NCI-H1417 (cell line): ENCODE measurements at places on chromosomes 3 and 15.

- DNase-seq, result no peak
Measured at GRCh38 chr3:131341761-131342160, 39.8 kb upstream of the NUDT16 start.

DNA sequence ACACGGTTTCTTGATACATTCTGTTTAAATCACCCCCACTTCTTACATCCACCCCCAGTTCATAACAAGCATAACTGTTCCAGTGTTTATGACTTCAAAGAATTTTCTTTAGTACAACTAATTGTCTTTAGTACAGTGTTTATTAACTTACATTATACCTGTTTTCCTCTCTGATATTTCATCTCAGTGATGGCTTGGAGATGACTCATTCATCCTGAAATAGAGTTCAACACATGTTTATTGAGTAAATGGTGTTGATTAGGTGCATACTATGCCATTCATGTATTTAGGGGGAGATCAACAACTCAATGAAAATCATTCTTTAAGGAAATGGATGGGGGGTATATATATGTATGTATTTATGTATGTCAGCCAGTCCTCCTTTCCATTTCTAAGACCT lies 21.7 kb upstream of the UTS2B start:
- DNase-seq, result no peak

DNA sequence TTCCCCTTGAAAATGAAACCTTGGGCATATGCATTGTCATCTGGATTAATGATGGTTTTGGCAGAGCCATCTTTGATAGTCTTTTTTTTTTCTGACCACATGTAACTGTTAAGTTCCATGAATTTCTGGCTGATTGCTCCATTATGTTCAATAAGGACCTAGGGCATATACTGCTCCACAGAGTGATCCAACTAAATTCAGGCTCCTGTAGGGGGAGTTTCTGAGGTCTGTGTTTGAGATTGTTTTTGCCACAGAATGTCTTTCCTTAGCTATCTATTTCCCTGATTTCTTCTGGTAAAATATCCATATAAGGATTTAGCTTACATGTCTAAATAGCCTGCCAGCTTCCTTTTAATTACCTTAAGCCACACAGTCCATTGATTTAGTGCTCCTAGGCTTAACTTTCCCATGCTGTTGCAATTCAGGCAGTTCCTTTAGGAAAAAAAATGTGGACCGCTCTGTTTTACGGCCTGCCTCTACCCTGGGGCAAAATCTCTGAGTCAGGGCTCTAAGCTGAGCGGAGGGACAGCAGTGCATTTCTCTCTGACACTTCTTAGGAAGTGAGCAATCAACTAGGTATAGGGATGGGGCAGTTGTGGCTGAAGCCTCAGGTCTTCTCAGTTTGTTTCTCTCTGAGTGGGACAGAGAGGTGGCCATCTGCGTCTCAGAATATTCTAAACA lies 796.2 kb downstream of the NR2F2 start:
- DNase-seq, result no peak

- DNase-seq, result no peak
Measured at GRCh38 chr15:90407871-90408317, 19.9 kb downstream of the IQGAP1 start.

- DNase-seq, result peak; percentile 54
Measured at GRCh38 chr3:194250098-194251002, 100.8 kb downstream of the CPN2 start.

GRCh38 chr3:158127250-158128219 lies 17.6 kb downstream of the RSRC1 start:
- no peak for DNase-seq

DNA sequence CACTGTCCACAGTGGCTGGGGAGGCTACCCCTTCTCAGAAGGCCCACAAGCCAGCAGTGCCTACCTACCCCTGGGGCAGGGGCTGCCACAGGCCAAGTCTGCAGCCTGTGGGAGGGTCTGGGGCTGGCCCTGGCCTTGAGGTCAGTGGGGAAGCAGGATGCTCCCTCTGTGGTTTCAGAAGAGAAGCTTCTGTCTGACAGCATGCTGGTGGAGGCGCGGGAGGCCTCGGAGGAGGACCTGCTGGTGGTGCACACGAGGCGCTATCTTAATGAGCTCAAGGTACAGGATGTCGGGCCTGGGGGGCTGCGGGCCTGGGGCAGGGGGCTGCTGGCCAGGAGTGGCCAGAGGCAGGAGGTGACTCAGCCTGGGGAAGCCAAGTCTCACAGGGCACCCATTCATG lies 3.2 kb downstream of the HDAC11 start:
- no peak for DNase-seq

- DNase-seq, result no peak
Measured at GRCh38 chr3:69784954-69785514, 45.8 kb downstream of the MITF start.

- peak; percentile 64 for DNase-seq
Measured at GRCh38 chr3:127630811-127631714, 2.1 kb downstream of the PODXL2 start.

DNA sequence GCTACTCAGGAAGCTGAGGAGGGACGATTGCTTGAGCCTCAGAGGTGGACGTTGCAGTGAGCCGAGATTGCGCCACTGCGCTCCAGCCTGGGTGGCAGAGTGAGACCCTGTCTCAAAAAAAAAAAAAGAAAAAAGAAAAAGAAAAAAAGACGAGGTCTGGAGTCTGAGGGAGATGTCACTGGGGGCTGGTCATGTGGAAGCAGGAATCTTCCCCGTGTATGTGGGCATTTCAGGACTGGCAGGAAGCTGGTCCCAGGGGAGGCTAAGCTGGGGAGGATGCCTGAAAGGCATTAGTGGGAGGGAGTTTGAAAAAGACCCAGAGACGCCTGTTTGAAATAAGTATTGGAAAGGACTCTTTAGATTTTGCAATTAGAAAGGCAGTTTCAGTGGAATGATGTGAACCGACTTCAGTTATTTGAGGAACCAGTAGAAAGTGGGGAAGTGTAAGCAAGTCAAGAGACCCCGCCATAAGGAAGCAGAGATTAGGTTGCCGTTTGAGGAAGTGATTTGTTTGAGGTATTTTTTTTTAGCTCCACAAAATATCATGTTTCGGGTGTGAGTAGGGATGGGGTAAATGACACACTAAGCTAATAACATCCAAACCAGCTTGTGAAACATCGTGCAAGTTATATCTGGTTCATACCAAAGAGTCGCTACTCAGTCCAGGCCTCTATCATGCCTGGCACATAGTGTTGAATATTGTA lies 55.5 kb downstream of the ST6GAL1 start:
- no peak for DNase-seq

- no peak for DNase-seq
Measured at GRCh38 chr15:61169275-61169903, 59.7 kb downstream of the RORA start.

- DNase-seq, result no peak
Measured at GRCh38 chr3:71514621-71515020, 68.9 kb downstream of the FOXP1 start.

DNA sequence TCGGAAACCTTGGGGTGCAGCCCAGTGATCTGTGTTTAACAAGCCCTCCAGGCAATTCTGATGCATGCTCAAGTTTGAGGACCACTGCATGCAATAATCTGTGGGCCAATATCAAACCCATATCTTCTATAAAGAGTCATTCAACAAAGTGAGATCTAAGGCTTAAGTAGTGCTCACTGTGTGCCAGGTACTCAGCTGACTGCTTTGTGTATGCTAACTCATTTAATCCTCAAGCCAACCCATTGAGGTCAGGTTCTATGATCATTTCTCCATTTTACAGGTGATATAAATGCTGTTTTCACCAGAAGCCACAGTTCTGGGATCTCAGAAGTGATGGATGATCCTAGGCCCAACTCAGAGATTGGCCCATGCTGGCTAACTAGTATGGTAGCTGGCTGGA lies 101.7 kb downstream of the SMAD6 start:
- DNase-seq, result no peak

- DNase-seq, result no peak
Measured at GRCh38 chr15:36365963-36366362, 213.5 kb upstream of the CDIN1 start.

DNA sequence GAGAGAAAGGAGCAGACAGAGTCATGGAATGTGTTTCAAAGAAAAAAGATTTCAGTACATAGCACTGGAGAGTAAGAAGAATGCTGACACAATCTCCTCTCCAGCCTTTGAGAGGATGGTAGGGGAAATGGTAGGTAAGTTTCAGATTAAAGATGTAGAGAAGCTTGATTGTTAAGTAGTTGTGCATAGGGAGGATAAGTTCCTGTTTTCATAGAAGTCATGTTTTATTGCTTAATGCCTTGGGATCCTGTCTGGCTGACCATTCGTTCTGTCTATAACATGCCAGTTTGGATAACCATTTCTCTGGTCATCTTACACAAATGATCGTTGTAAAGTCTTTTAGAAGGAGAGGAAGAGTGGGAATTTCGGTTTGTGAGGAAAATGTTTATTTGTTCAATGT lies 95.7 kb upstream of the IGSF10 start:
- no peak for DNase-seq

- no peak for DNase-seq
Measured at GRCh38 chr3:60463685-60464084, 787.6 kb downstream of the FHIT start.

- DNase-seq, result no peak
Measured at GRCh38 chr15:78306176-78306774, 6.9 kb upstream of the SKIC8 start.

- DNase-seq, result no peak
Measured at GRCh38 chr15:90190606-90191343, 10.4 kb upstream of the SEMA4B start.

DNA sequence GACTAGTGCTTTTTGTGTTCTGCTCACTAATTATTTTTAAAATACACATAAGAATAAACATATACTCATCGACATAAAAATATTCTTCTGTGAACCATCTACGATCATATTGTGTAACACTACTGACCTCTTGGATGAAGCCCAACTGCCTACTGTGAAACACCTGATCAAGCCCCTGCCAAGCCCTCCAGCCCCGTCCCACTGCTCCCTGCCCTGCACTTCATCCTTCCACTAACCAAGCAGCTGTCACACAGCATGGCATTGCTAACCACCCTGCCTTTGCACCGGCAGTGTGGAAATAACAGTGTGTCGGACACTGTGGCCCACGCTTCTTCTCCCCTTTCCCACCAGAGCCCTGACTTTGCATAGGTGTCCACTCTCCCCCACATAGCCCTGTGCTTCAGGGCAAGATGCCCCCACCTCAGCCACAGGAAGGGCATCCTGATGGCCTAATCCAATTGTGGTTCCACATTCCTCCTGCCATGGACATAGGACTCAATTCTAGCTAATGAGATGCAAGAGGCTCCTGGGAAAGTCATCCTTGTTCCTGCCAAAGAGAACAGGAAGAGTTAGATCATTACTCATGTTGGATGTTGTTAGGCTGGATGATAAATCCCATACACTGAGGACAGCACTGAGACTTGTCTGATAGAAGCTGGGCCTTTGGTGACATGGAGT lies 35.0 kb upstream of the ARID3B start:
- DNase-seq, result no peak

DNA sequence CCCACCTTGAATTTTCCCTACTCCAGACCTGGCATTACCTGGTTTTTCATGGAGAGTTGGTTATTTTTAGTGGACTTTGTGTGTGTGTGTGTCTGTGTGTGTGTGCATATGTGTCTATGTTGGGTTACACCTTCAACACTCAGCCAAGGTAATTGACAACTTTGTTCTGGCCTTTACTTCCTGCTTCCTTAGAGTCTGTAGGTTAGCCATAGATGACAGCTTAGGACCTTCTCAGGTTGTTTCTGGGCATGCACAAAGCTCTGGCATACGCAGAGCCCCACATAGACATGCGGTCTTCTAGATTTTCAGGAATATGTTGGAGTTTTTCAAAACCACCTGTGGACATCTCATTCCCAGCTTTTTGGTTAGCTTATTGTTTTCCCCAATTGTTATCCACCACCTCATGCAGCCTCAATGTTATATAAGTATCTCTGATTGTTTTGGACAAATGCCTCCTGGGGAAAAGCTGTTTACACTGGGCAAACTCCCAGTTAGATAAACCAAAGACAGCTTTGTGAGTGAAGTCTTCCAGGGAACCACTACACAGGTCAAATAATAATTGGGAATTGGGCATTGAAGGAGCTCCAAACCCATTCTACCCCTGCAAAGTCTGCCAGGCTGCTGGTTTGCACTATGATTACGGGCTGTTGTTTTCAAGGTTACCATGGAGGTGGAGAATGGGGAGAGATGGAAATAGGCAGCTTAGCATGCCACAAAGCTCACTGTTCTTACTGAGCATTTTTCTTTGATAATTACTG lies 201.2 kb downstream of the ADAMTSL3 start:
- peak; percentile 25 for DNase-seq

GRCh38 chr3:12984023-12984823 lies 89.0 kb downstream of the IQSEC1 start:
- peak; percentile 30 for DNase-seq

GRCh38 chr3:133459400-133459799 lies 59.5 kb downstream of the BFSP2 start:
- DNase-seq, result no peak

DNA sequence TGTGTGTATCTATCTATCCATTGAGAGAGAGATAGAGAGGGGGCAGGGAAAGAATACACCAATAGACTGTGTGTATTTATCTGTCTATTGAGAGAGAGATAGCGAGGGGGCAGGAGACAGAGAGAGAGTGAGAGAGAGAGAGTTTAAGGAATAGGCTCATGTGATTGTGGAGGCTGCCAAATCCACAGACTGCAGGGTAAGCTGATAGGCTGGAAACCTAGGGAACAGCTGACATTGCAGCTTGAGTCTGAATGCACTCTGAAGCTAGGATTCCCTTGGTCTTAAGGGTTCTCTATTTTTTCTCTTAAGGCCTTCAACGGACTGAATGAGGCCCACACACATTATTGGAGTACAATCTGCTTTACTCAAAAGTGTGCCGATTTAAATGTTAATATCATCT lies 255.8 kb downstream of the EPHA3 start:
- no peak for DNase-seq

DNA sequence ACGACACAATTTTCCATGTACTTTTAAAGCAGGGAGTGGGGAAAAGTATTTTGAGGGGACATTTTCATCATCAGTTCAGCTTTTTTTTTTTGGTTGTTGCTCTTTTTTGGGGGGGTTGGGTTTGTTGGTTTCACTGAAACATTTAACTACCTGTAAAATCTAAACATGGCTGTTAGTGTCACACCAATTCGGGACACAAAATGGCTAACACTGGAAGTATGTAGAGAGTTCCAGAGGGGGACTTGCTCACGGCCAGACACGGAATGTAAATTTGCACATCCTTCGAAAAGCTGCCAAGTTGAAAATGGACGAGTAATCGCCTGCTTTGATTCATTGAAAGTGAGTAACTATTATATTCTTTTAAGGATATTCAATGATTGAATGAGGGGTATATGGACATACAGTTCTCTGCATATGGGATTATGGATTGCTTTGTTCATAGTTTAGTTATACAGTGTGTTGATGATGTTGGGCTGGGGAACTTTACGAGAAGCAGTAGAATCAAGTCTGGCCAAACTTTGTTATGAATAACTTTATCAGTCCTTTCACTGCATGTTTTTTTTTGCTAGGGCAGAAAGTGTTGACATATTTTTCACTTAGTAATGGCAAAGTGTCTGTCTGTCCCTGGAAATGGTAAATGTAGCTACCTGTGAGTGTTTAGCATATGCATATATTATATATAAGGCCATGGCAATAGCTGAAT lies 31.5 kb downstream of the MBNL1 start:
- DNase-seq, result no peak

- no peak for DNase-seq
Measured at GRCh38 chr3:182803596-182803995, 10.3 kb downstream of the ATP11B start.
